C1 segment of cervical spinal cord (tissue), 14 donors: ENCODE measurements at places on chromosomes 2 and 18.

- DNase-seq = no peak
Measured at GRCh38 chr18:9223356-9223755, 86.8 kb downstream of the ANKRD12 start.

DNA sequence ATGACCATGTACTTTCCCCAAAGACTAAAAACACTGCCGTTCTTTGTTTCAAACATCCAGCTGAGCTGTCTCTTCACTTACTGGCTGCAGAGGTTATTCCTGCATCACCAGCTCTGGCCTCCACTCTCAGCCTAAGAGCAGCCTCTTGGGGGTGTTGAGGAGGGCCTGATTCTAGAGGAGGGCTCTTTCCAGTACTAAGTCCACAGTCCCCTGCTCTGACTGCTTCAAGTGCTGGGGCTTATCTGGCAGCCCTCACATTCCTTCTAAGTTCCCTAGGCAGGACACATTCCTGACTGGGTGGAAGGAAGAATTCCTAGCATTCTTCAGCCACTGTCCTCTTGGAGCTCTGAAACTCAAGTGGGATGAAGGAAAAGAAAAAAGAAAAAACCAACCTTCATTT is 32.9 kb upstream of the EHBP1 start:
- no peak for DNase-seq

GRCh38 chr2:230983566-230983965 is 12.4 kb upstream of the SPATA3 start:
- no peak for DNase-seq

DNA sequence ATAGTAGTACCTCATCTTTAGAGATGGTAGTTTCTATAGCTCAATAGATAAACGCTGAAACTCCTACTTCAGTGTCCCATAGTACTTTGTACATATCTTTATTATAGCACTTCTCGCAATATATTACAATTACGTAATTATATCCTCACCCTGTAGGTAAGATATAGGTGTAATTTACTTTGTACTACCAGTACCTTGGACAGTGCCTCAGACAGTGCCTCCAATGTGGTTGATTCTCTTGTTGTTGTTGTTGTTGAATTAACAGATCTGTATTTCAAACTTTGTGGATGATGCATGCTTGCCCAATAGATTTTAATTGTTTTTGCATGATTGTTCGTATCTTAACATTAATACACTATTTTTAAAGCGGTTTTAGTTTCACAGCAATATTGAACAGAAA is 188.6 kb downstream of the ARL6IP6 start:
- no peak for DNase-seq

DNA sequence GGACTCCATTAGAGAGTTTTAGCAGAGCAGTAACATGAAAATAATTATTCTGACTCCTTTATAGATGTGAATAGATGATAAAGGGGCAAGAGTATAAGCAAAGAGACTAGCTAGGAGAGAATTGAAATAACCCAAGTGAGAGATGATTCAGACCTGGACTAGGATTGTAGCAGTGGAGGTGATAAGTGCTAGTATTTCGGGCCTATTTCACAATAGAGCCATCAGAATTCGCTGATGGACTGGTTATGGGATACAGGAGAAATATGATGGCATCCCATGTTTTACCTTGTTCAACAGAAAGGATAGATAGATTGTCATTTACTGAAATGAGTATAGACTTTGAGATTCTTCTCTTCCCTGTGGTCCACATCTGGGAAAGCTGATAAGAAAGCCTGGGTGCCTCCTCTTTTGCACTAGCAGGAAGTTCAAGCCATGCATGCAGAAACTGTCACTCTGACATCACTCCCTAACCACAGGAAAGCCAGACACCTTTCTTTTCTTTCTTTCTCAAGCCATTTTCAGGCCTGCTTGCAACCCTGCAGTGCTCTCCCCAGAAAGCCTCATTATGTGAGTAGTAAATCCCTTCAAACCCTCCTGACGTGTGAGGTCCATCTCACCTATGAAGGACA is 25.3 kb downstream of the DYNAP start:
- DNase-seq = no peak

DNA sequence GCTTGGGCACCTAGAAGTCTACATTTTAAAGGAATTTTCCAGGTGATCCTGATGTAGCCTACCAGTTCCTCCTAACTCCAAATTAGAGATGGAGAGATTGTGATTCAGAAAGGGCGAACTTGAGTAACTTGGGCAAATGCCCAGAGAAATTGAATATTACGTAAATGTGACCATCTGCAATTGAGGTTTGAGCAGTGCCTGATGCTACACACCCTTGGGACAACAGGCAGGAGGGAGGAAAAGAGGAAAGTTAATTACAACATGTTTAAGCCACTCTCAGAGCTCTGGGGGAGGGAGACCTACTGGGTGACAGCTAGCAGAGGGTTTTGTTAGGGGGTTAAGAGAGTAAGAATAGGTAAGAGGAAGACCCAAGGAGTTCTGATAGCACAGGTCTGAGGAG is 208.9 kb downstream of the LPIN1 start:
- DNase-seq = no peak

GRCh38 chr2:170368370-170368769 is 190.4 kb downstream of the MYO3B start:
- no peak for DNase-seq

DNA sequence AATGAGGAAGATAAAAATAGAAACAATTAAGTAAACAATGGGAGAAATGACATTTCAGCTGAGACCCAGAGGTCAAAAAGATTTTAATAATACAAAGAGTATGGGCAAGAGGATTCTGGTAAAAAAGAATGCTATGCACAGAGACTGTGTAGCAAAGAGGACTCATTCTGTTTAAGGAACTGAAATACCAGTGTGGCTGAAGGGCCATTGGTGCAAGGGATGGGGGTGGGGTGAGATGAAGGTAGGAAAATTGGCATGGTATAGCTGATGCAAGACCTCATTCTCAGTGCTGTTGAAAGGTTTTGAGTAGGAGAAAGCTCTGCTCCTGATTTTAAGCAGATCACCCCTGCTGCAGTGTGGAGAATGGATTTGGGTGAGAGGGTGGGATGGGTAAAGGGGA is 10.8 kb downstream of the GALNT1 start:
- DNase-seq = no peak
